ENCODE measurements at places on chromosomes 7 and 10. TPM values are rescaled to one million over a fixed set of nuclear protein-coding genes. Genes with fewer than 3 reads are reported as not detected.

OPALIN gene
- not detected for total RNA-seq

DDX50 gene
- total RNA-seq: 35.1 TPM

COBL gene
- 9.2 TPM for total RNA-seq

NUTM2A gene
- 0.67 TPM for total RNA-seq

GJD4 gene
- total RNA-seq: 0.08 TPM

TRIM8 gene
- total RNA-seq: 11.7 TPM

GNB2 gene
- 43.7 TPM for total RNA-seq

HGF gene
- total RNA-seq: 0.11 TPM

SLC25A28 gene
- total RNA-seq: 14.6 TPM

CLEC5A gene
- not detected for total RNA-seq

ABCC2 gene
- total RNA-seq: 99.4 TPM

CEP55 gene
- total RNA-seq: 30.3 TPM

OR6B1 gene
- not detected for total RNA-seq

CAV1 gene
- 18.2 TPM for total RNA-seq

VAX1 gene
- total RNA-seq: 1.3 TPM

KIF11 gene
- total RNA-seq: 19.2 TPM

H2BK1 gene
- total RNA-seq: not detected

PRPS1L1 gene
- total RNA-seq: not detected

RPP30 gene
- 58.4 TPM for total RNA-seq

VPS37D gene
- total RNA-seq: 4.3 TPM

NEUROG3 gene
- total RNA-seq: not detected

KIAA1217 gene
- 1.5 TPM for total RNA-seq

TFEC gene
- not detected for total RNA-seq

NPFFR1 gene
- not detected for total RNA-seq

CPED1 gene
- 6.2 TPM for total RNA-seq

MEOX2 gene
- not detected for total RNA-seq

RASSF4 gene
- 2.1 TPM for total RNA-seq

NPTX2 gene
- 0.56 TPM for total RNA-seq

HOXA10 gene
- total RNA-seq: not detected

LIPK gene
- total RNA-seq: not detected

COL28A1 gene
- total RNA-seq: 0.26 TPM

C10orf105 gene
- not detected for total RNA-seq

KCNH2 gene
- 0.05 TPM for total RNA-seq

ERVW-1 gene
- total RNA-seq: not detected

TET1 gene
- 2.9 TPM for total RNA-seq

PRF1 gene
- not detected for total RNA-seq

CHAT gene
- not detected for total RNA-seq

PTER gene
- 21.5 TPM for total RNA-seq

TRIL gene
- total RNA-seq: 0.03 TPM

Measured in SK-MEL-5 (cell line).